Stimulated activated CD8-positive, alpha-beta memory T cell treated with anti-CD3 and anti-CD28 coated beads, Interleukin-4, amount 100 ng/mL, for 1 hour (primary cell): ENCODE measurements at places on chromosomes 1 and 21.

DNA sequence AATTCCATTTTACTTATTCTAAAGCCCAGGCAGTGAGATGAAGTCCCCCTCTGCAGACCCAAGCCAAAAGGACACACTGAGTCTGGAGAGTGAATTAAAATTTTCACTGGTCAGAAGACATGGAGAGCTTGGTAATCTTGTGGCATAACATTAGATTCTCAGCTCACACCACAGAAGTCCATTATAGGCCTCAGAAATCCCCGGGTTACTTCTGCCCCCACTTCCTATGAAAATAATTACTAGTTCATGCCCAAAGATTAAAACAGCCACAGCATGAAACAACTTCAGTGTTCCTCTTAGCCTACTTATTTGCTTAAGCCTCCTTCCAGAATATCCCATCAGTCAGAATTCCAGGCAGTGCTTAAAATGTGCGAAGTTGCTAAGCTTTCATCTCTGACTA is 123.3 kb downstream of the ZC3H11B start:
- no peak for DNase-seq

DNA sequence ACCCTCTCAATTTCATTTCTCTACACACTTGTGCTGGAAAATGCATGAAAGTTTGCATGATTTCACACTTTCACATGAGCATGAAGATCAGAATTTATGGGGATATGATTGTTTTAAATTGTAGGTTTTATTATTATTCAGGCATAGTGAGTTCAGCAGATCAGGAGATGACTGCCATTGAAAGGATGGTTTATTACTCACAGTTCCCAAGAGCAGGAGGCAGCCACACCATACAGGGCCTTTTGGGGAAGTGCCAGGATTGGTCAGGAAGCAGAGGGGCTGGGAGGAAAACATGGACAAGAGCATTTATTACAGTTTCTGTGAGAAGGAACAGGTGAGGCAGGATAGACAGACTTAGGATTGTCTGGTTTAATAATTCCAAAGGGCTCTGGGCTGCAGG is 114.6 kb upstream of the KCNJ15 start:
- no peak for DNase-seq

GRCh38 chr1:2823921-2824610 is 22.6 kb upstream of the TTC34 start:
- no peak for DNase-seq

DNA sequence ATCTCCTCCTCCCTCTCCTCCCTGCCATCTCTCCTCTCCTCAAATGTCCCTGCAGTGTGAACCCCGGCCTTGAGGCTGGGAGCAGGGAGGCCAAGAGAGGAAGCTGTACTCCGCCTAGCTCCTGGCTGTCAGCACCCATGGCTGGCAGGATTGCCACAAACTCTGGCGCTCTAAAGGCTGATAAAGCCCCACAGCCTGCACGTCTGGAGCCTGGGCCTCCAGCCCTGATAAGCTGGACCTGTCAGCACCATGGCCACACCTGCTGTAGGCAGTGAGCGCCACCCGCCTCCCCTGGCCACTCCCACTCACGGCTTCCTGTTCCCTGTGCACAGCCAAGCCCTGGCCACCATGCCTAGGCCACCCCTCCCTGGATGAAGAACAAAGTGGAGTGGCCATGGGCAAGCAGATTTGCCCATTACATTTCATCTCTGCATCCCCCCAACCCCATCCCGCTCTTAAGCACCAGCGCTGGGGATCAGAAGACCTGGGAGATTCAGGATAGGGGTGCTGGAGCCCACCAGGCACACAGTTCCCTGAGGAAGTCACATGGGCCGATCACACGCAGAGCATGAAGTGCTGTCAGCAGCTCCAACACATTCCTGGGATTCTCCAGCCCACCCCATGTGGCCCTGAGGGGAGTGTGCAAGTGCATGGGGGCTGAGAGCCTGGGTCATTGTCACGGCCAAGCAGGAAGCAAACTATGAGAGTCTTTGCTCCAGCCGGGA is 24.2 kb upstream of the NPPB start:
- no peak for DNase-seq

- no peak for DNase-seq
Measured at GRCh38 chr1:153742411-153743142, 14.7 kb downstream of the INTS3 start.

DNA sequence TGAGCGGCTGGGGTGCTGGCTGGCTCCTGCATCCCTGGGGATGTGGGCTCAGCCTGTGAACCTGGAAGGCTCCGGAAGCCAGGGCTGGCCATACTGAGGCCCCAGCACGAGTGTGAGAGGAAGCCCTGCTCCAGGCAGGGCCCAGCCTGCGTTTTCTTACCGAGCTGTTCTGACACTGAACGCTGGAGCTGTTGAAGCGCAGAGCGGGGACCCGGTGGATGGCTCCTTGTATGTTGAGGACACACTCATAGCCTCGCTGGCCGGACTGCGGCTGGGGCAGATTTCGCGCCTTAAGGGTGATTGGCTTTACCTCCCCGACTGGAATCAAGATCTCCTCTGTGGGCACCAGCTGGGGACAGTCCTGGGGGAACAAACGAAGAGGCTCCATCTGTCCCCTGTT is 160.0 kb downstream of the PLXNA2 start:
- DNase-seq, result no peak

GRCh38 chr21:37507716-37508115 is 141.1 kb downstream of the DYRK1A start:
- no peak for DNase-seq
